Stimulated activated CD8-positive, alpha-beta memory T cell treated with anti-CD3 and anti-CD28 coated beads, Interleukin-7, amount 100 ng/mL, for 48 hours (primary cell): ENCODE measurements at places on chromosomes 4 and X.

- no peak for DNase-seq
Observed at GRCh38 chr4:46994007-46994405, 625 bp upstream of the GABRA4 start.

DNA sequence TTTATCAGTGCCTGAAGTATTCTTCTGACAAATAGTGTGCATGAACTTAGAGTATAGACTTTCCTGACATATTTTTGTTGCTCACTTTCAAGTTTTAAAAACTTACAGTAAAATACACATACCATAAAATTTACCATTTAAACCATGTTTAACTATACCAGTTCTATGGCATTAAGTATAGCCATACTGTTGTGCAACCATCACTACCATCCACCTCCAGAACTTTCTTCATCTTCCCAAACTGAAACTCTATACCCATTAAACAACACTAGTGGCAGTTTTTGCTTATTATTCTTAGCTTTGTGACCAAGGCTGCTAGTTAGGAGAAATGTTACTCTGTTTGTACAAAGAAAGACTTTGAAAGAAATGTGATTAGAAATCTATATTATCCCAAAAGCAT lies 25.8 kb downstream of the ATP7A start:
- no peak for DNase-seq

DNA sequence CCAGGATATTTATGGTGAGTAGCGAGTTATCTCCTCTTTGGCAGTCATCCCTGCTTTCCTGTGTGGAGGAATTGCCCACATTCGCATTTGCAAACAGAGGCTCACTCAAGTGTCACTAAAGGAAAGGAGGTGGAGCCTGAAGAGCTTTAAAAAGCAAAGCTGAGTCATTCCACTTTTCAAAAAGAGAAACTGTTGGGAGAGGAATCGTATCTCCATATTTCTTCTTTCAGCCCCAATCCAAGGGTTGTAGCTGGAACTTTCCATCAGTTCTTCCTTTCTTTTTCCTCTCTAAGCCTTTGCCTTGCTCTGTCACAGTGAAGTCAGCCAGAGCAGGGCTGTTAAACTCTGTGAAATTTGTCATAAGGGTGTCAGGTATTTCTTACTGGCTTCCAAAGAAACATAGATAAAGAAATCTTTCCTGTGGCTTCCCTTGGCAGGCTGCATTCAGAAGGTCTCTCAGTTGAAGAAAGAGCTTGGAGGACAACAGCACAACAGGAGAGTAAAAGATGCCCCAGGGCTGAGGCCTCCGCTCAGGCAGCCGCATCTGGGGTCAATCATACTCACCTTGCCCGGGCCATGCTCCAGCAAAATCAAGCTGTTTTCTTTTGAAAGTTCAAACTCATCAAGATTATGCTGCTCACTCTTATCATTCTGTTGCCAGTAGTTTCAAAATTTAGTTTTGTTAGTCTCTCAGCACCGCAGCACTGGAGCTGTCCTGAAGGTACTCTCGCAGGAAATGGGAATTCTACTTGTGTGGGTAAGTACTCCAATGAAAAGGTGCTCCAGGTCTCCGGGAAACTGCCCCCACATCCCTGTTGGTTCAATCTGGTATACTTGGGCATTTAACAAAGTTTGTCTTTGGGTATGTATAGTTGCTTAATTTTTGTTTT lies at the start of gene EGF:
TSS of gene EGF (plus strand) at position 178 of the 890 bp plus-strand sequence. CDS start at position 631, 453 bp downstream.
- no peak for DNase-seq

DNA sequence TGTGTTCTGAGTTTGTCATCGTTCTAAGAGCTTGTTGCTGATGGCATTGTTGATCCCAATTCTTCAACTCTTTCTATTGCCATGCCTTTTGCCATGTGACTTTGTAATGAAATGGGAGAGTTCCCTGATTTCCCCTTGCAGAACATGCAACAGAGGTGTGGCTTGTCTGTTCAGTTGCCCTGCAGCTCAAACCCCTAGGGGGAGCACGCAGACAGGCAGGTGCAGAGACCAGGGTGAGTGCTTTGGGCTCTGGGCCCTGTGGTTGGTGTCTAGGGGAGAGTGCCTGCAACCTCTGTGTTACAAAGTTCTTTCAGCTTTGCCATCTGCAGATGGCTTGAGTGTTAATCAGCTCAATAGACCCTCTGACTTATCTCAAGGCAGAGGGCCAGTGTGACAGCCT lies 332.7 kb downstream of the MID1IP1 start:
- DNase-seq, result no peak

- DNase-seq, result no peak
Observed at GRCh38 chr4:151204925-151205524, 71.9 kb upstream of the PRSS48 start.

GRCh38 chr4:163818673-163819072 lies 324.2 kb downstream of the TMA16 start:
- no peak for DNase-seq

- DNase-seq, result no peak
Observed at GRCh38 chrX:19293606-19294325, 50.0 kb upstream of the PDHA1 start.

DNA sequence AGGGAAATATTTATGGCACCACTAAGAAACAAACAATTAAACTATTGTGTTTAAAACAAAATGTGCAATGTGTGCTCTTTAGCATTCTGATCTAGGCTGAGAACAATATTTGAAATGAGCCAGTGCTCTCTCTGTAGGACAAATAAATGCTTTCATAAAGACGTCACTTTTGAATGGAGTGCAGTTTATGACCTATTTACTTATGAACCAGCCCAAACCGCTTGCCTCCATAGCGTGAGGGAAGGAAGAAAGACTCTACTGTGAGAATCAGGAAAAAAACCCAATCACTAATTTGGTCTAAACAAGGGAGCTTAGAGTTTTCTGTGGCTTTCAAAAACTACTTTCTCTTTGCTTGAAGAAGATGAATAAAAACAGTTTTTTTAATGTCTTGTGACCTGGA lies 39.4 kb downstream of the SAT1 start:
- no peak for DNase-seq

- no peak for DNase-seq
Observed at GRCh38 chr4:153257991-153258390, 53.7 kb downstream of the TRIM2 start.

- DNase-seq, result no peak
Observed at GRCh38 chrX:97145934-97146333, 262.2 kb downstream of the RPA4 start.
